Coronary artery (tissue), 2 donors: ENCODE measurements at places on chromosomes 1 and 21.

DNA sequence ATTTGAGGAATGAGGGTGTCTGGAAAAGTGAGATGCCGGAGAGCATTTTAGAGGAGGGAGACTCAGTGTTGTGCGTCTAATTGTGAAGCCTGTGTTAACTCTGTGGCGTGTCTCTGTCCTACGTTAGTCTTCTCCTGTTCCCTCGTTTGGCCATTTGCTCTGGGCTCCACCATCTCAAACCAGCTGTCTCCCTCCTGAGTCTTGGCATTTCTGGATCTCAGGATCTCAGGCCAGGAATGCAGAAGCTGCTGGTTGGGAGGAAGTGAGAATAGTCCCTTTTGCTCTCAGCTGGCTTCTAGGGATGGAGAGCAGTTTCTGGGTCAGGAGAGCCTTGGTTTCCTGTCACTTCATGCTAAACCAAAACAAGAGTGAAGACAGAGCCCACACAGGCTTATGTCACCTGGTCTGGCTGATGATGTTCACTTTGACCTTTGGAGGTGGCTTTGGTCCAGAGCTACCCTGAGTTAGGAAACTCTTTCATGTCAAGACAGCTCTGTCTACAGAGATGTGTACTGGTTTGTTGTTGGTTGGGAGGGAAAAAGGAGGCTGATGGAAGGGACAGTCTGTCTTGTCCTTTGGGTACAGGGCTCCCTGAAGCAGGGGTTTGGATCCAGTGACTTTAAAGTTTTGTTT lies 859 bp downstream of the NFASC start:
- DNase-seq = no peak

- DNase-seq = no peak
These were observed 107.7 kb upstream of the VANGL1 start for GRCh38 chr1:115534106-115534505.

DNA sequence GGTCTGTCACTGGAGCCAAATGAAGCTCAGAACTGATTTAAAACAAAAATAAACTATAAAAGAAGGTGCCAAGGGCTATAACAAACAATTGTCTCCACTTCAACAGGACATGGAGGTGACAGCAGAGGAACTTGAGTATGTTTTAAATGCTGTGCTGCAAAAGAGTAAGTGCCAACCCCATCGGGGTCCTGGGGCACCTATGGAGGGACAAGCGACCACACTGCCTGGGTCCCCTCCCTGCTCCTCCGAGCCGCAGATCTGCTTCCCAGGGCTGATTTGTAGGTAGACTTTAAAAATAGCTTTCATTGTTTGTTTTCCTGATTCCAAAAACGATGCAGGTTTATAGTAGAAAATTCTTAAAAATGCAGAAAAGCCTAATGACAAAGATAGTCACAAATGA lies 42.8 kb downstream of the CAPN9 start:
- no peak for DNase-seq

DNA sequence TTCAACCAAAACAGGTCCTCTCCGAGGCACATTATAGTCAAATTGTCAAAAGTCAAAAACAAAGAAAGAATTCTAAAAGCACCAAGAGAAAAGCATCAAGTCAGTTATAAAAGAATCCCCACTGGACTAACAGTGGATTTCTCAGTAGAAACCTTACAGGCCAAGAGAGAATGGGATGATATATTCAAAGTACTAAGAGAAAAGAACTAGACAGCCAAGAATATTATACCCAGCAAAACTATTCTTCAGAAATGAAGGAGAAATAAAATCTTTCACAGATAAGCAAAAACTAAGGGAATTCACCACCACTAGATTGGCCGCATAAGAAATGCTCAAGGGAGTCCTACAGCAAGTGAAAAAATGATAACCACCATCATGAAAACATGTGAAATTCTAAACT lies 16.1 kb downstream of the OLFML3 start:
- no peak for DNase-seq

DNA sequence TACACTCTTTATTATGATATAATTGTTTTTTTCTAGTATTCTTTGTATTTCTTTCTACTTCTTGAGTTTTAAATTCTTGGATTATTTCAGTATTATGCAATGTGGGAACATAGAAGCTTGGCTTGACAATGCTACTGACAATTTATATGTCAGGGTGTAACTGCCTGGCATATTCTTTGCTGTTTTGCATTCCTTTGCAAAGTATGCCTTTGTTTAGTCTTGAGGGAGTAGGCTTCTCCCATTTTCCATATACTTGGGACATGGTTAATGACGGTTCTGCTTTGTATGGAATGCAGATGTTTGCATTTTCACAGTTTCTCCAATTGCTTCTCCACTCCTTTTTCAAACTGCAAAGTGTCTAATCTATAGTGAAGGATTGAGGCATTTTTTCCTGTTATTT lies 109.8 kb downstream of the HMCN1 start:
- DNase-seq = no peak

GRCh38 chr1:203091761-203092330 lies 6.0 kb upstream of the MYOG start:
- DNase-seq = no peak

GRCh38 chr1:46503421-46503820 lies 13.8 kb downstream of the DMBX1 start:
- DNase-seq = no peak

DNA sequence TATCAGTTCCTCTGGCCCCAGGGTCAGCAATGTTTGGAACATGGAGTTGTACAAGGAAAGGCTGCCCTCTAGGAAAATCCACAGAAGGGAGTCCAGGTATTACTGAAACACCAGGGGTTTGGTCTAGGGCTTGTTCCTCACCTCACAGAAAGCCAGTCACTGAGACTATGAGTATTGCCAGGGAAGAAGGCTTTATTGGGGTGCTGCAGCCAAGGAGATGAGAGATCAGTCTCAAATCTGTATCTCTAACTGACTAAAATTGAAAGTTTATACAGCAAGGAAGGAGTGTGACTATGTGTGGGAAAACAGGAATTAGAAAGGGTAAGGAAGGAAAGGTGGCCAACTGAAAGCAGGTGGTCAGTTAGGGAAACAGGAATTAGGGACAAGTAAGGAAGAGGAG lies 172.3 kb downstream of the LYPLAL1 start:
- DNase-seq = no peak

DNA sequence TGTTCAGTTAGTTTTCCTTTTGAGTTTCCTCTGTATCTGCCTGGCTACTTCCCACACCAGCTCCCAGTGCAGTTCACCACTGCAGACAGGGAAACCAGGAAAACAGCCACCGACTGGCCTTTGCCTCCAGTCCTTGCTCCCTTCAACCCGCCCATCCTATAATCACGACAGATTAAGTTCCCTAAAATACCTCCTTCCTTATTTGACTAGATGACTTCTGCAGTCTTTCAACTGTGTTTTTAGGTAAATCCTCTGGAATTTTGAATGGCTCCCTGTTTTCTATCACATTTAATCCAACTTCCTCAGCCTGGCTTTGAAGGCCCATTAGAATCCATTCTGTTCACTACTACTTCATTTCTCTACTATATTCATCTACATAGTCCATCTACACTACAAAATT lies 37.6 kb downstream of the BEND5 start:
- no peak for DNase-seq

DNA sequence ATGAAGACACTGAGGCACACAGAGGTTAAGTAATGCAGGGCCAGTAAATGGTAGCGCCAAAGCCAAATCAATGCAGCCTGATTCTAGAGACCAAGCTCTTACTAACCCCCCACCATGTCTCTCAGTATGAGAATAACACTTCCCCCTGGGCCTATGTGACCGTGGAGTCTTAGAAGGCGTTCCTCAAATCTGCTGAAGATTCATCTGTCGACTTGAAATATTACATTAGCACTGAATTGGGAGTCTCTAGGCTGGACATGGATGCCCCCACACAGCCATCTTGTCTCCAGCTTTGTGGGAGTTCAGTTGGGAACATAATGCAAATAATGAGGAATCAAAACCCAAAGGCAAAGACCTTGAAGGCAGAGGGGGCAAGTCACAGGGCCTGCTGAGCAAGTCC lies 117.9 kb upstream of the HMGB4 start:
- no peak for DNase-seq

DNA sequence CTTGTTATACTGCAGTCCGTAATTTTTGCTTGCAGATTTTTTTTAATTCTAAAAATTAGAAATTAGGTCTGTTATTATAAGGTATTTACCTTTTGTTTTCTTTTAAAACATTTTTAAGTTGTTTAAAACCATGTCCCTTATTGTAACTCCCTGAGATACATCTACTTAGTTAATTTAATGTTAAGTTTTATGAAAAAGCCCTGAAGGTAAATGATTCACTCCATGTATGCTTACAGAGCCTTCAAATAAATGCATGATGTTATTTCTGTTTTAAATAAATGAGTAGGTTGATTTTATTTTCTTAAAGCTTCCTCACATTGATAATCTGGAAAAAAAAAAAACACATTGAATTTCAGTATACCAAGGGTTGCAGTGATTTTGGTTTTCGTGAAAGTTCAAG lies 7.5 kb downstream of the SRSF11 start:
- no peak for DNase-seq

DNA sequence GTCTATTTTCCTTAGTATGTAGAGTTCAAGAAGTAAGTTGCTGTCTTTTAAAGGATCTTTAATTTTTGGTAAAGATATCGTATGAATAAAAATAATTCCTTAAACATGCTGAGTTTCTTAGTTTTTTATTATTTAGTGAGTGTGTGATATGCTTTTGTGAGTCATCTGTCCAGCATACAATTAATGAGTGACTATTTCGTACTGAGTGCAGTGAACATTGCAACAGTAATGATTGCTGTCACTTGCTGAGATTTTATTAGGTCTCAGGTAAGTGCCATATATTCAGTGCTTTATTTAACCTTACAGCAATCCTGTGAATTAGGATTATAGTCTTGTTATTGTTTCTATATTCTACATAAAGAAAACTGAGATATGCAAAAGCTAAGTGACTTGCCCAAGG lies 22.6 kb downstream of the MIGA1 start:
- no peak for DNase-seq
